C1 segment of cervical spinal cord (tissue), 14 donors: ENCODE measurements at places on chromosomes 13 and 19.

DNA sequence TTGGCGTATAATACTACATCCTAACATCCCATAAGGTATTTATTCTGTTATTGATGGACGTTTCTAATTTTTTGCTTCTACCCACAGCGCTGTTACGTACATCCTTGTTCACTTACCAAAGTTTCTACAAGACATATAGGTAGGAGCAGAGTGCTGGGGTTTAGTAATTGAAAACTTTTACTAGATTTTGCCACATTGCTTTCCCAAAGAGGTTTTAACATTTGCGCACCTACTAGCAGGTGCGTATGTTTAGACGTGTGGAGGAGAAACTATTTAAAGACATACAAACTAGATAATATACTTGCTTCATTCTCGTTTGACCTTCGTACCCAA is 559 bp upstream of the RPL21 start:
- DNase-seq: no peak

- DNase-seq: peak; percentile 75
These were observed 41.9 kb downstream of the CERS4 start for GRCh38 chr19:8251025-8251472.

DNA sequence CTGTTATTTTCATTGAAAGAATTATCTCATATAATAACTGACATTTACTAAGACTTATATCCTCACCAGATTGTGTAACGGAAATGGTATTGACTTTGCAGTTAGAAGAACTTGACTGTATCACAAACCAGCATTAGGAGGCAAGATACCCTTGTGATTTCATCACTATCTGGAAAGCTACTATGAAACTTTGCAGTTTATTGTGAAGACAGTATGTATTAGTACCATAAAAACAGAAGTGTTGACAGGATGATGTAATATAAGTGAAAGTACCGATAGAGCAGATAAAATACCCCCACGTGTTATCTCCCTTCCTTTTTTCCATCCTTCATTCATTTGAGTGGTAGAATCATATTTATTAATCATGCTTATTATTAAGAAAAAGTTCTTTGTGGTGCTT is 365.7 kb upstream of the KLHL1 start:
- no peak for DNase-seq

- no peak for DNase-seq
These were observed 97.0 kb upstream of the GPR183 start for GRCh38 chr13:99404005-99404755.

DNA sequence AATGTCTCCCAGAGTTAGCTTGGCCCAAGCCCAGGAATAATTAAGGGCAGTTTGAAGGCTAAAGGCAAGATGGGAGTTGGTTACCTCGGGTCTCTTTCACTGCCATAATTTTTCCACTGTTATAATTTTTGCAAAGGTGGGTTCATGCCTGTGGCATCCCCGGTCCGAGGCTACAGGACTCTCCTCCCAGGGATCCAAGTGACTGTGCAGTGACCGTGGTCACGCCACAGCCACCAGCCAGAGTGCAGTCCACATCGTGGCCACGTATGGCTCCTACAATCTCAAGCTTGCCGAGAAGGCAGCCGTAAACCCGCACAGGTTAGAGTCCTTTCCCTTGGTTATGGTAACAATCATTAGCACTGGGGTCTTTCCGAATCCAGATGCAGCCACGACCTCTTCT is 36.8 kb downstream of the C13orf46 start:
- no peak for DNase-seq

GRCh38 chr19:3517638-3518037 is 11.5 kb downstream of the FZR1 start:
- DNase-seq: no peak

GRCh38 chr13:46953331-46953730 is 56.5 kb upstream of the HTR2A start:
- DNase-seq: no peak

GRCh38 chr13:42035905-42036521 is 12.4 kb upstream of the DGKH start:
- DNase-seq: no peak

- no peak for DNase-seq
These were observed 5.2 kb downstream of the MCOLN1 start for GRCh38 chr19:7527516-7528191.

- no peak for DNase-seq
These were observed 21.5 kb upstream of the GARRE1 start for GRCh38 chr19:34232566-34233481.

DNA sequence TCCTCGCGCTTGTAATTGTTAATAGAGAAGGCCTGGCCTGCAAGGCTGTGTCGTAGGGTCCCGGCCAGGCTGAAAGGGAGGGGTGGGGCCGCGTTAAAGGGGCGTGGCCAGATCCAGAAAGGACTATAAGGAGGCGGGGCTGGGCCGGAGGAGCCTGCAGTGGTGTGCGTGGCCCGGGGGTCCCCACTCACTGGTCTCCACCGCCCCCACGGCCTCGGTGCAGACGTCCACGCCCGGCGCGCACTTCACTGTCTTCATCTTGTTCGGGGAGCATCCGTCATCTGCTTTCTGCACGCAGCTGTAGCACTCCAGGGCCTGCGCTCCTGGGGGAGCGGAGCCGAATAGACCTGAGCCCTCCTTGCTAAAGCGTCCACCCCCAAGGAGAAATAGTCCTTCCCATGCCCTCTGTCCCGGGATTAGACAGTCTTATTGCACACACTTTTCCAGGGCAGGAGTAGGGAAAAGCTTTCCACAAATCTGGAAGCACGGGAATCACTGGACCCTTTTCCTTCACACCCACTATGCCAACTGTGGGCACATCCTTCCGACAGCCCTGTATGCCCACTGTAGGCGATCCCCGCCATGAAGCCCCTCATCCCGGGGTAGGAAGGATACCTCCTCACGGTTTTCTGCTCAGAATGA is 1.2 kb downstream of the LYPD3 start:
- DNase-seq: peak; percentile 53

DNA sequence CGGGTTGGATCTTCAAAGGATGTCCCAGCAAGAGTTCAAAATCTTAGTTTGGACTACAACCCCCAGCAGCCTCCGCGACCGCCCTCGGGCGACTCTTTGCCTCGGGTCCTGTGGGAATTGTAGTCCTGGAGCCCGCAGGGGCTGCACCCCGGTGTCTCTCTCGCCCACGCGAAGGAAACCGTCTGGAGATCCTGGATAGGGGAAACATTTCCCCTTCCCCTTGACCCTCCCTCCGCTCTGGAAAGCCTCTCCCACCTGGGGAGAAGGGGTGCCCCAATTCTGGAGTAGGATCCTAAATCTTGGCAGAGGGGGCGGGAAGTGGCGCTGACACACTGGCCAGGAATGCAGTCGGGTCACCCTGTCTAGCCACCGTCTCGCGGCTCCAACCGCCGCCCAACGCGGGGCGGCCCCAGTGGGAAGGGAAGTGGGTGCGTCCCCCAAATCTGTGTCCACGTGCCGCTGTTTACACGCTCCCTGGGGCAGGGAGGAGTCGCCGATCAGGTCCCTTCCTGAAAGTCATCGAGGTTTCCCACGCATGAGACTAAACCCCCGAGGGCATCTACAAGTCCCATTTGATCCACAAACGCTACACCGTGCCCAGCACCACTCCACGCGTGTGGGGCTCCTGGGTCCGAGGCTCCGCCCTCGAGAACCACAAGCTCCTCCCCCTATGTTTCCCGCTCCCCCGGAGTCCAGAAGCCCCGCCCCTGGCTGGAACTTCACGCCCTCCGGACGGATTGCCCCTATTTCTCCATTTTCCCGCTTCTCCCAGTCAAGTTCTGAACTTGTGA is 761 bp upstream of the PPP1R13L start:
- peak; percentile 97 for DNase-seq

GRCh38 chr19:22607653-22608430 is 26.3 kb upstream of the ZNF492 start:
- DNase-seq: no peak

DNA sequence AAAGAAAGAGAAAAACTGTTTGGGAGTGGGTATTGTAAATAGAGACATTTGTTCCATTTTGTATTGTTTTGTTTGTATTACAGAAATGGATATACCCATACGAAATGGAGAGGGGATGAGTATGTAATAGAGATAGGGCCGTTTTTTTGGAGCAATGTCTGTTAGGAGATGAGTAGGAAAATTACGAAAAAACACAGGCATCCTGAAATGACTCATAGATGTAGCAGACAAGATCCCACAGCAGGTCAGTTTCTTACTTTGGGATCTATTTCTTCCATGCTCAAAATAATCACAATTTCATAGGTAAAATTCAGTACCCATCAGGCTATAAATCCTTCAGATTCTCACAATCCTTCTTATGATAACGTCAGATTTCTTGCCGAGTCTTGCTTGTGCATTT is 779.4 kb upstream of the SLITRK1 start:
- no peak for DNase-seq

- no peak for DNase-seq
These were observed 40.5 kb downstream of the TEX26 start for GRCh38 chr13:30972888-30973377.

DNA sequence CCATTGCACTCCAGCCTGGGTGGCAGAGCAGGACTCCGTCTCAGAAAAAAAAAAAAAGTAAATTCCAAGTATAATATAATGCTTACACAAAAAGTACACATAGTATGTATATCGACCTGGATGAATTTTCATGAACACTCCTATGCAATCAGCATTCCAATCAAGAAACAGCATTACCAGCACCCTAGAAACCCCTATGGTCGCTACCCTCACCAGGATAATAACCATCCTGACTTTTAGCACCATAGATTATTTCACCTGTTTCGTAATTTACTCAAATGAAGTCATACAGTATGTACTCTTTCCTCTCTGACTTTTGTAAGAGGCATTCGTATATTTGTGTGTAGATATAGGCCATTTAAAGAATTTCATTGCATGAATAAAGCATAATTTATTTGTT is 47.6 kb downstream of the PCDH8 start:
- no peak for DNase-seq

GRCh38 chr13:98987275-98987674 is 9.4 kb upstream of the DOCK9 start:
- no peak for DNase-seq

- DNase-seq: no peak
These were observed 19.3 kb upstream of the FREM2 start for GRCh38 chr13:38667526-38668109.

DNA sequence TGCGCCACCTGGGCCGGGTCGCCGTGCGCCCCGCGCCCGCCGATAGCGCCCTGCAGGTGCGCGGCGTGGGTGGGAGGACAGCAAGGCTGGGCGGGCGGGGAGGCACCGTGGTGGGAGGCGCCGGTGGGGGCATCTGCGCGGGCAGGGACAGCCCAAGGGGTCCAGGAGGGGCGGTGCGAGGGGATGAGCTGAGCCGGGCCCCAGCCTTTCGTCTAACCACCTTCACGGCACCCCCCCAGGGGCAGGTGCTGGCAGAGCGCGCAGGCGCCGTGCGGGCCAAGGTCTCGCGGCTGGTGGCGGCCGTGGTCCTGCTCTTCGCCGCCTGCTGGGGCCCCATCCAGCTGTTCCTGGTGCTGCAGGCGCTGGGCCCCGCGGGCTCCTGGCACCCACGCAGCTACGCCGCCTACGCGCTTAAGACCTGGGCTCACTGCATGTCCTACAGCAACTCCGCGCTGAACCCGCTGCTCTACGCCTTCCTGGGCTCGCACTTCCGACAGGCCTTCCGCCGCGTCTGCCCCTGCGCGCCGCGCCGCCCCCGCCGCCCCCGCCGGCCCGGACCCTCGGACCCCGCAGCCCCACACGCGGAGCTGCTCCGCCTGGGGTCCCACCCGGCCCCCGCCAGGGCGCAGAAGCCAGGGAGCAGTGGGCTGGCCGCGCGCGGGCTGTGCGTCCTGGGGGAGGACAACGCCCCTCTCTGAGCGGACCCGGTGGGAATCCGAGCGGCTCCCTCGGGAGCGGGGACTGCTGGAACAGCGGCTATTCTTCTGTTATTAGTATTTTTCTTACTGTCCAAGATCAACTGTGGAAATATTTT is 3.1 kb downstream of the KISS1R start:
- DNase-seq: no peak

DNA sequence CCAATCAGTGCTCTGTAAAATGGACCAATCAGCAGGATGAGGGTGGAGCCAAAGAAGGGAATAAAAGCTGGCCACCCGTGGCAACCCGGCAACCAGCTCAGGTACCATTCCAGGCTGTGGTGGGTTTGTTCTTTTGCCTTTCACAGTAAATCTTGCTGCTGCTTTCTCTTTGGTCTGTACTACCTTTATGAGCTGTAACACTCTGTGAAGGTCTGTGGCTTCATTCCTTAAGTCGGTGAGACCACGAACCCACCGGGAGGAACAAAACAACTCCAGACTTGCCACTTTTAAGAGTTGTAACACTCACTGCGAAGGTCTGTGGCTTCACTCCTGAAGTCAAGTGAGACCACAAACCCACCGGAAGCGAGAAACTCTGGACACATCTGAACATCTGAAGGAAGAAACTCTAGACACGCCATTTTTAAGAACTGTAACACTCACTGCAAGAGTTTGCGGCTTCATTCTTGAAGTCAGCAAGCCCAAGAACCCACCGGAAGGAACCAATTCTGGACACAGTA is 16.5 kb upstream of the SPACA6 start:
- no peak for DNase-seq

DNA sequence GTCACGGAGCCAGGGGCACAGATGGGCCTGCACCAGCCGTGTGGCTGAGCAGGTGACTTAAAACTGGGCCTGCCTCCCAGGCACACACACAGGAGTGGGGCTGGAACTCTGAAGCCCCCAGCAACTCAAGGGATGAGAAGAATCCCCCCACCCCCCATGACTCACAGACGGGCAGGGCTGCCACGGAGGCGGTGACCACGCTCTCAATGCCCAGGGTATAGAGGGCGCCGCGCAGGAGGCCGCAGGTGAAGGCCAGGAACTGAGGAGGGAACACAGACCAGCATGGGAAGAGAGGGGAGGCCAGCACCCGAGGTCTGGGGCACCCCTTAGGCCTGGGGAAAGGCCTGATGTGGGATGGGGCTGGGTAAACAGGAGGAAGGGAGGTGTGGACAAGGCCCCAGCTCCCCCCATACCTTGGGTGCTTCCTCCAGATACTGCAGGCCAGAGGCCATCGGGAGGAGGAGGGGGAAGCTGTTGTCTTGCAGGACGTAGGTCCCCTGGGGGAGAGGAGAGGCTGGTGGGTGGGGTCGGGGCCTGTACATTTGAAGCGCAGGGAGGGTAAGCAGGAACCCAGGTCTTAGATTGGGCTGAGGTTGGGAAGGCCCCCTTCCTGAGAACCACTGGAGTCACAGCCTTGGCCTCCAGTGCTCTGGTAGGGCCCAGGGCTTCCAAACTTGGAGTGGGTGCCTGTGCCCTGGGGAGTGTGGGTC is 3.1 kb upstream of the NKPD1 start:
- no peak for DNase-seq

- no peak for DNase-seq
These were observed 109.2 kb downstream of the OLFM4 start for GRCh38 chr13:53137779-53138178.

- DNase-seq: peak; percentile 38
These were observed 1.0 kb downstream of the PRMT1 start for GRCh38 chr19:49677901-49678674.
